ENCODE measurements at places on chromosomes 2 and 18. TPM values are rescaled to one million over a fixed set of nuclear protein-coding genes. Genes with fewer than 3 reads are reported as not detected.

APLF gene
- 3.7 TPM for total RNA-seq

SPC25 gene
- total RNA-seq, result 1.3 TPM

LYPD1 gene
- 0.89 TPM for total RNA-seq

DUSP19 gene
- total RNA-seq, result 3.5 TPM

HOXD13 gene
- not detected for total RNA-seq

All from upper lobe of left lung (tissue), 6 donors.